Activated B cell treated with CpG ODN at 0.5 μM for 24 hours (primary cell): ENCODE measurements at places on chromosomes 12 and 14. TPM values are rescaled to one million over a fixed set of nuclear protein-coding genes. Genes with fewer than 3 reads are reported as not detected.
A peak's percentile ranks its signal among the peaks of the same experiment; 100 is the strongest.

GRCh38 chr14:38950676-38951075 lies 152.4 kb downstream of the SEC23A start:
- no peaks in the 10 kb centered on the region for H3K36me3 ChIP-seq
- no peak overlapping the region for H3K4me3 ChIP-seq
- H3K27me3 ChIP-seq = no peaks in the 10 kb centered on the region

ZDHHC22 gene
- total RNA-seq = not detected in 2 replicates

C12orf50 gene
- total RNA-seq = 0.07 and 0.12 TPM in 2 replicates

GRCh38 chr14:34642595-34642994 lies 12.6 kb upstream of the SNX6 start:
- H3K4me1 ChIP-seq = no peaks in the 10 kb centered on the region
- no peak for DNase-seq
- H3K27me3 ChIP-seq = no peaks in the 10 kb centered on the region
- H3K36me3 ChIP-seq = no peaks in the 10 kb centered on the region
- H3K4me3 ChIP-seq = no peak overlapping the region

SRRM4 gene
- not detected in 2 replicates for total RNA-seq

- H3K27me3 ChIP-seq = no peaks in the 10 kb centered on the region
- no peaks in the 10 kb centered on the region for H3K4me1 ChIP-seq
- no peak for DNase-seq
- no peaks in the 10 kb centered on the region for H3K36me3 ChIP-seq
- no peak overlapping the region for H3K27ac ChIP-seq
Observed at GRCh38 chr14:82447586-82447985, 913.9 kb upstream of the SEL1L start.

DNA sequence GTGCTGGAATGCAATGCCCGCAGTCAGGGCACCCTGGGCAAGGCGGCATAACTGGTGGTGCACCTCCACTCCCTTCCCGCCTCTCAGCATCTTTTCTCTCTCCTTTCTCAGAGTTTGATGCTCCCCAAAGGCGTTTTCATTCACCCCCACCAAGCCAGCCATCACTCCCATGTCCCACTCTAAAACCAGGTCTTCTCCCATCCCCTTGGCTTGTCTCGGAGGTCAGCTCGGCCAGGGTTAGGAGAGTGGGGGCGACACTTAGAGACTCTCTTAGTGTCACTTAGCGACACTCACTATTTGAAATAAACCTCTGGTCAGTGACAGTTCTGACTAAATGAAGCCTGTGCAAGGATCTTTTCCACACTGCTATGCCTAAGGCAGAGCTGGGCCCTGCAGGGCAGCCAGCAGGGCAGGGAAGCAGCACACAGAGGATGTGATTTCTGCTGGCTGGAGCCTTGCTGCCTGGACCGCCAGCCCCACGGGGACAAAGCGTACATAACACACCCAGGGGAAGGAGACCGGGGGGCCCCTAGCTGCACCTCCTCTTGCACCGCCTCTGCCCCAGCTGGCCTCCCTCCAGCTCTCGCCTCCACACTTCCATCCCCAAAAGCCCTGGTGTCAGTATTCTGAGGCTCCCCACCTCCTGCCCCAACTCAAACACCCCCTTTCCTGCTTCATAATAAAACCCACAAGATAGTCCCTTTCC lies 64.5 kb downstream of the VWF start:
- no peak overlapping the region for H3K4me3 ChIP-seq
- no peaks in the 10 kb centered on the region for H3K4me1 ChIP-seq
- H3K36me3 ChIP-seq = no peaks in the 10 kb centered on the region

- peaks cover 45% of the 10 kb centered on the region for H3K36me3 ChIP-seq
- H3K4me1 ChIP-seq = peaks cover 21% of the 10 kb centered on the region
- peak overlapping the region; percentile 18 for H3K27ac ChIP-seq
- DNase-seq = no peak
- no peak overlapping the region for H3K4me3 ChIP-seq
- no peaks in the 10 kb centered on the region for H3K27me3 ChIP-seq
Observed at GRCh38 chr12:110530511-110530910, 28.4 kb downstream of the RAD9B start.

ABCD2 gene
- 1.4 and 1.8 TPM in 2 replicates for total RNA-seq

DNA sequence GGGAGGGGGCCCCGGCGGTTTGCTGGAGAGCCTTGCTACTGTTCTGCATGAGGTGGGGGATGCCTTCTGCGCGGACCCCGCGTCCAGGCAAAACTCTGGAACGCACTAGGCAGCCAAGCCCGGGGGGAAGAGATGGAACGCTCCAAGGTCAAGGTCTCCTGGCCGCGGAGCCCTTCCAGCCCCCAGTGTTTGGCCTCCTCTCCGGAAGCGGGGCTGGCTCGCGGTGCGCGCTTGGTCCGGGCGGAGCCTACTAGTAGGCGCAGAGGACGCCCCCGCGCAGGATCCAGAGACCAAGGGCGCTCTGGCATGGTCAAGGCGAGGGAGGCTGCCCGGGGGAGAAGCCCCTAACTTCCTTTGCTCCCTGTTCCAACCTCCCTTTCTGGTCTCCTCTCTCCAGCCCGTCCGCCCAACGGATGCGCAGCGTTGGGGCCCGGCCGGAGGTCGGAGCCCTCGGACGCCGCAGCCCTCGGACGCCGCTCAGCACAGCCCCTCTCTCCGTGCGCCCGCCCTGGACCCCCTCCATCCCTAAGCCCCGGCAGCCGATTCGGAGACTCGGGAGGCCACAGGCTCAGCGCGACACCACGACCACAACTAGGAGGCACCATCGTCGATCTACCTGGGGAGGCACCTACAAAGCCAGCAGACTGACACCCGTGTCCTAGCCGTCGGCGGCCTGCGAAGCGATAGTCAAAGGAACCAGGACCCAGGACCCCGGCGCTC lies 669 bp upstream of the KCNK13 start:
- peak overlapping the region; percentile 66 for H3K4me3 ChIP-seq
- H3K27me3 ChIP-seq = peaks cover 57% of the 10 kb centered on the region
- H3K36me3 ChIP-seq = no peaks in the 10 kb centered on the region
- DNase-seq = no peak
- peaks cover 36% of the 10 kb centered on the region for H3K4me1 ChIP-seq
- no peak overlapping the region for H3K27ac ChIP-seq

DNA sequence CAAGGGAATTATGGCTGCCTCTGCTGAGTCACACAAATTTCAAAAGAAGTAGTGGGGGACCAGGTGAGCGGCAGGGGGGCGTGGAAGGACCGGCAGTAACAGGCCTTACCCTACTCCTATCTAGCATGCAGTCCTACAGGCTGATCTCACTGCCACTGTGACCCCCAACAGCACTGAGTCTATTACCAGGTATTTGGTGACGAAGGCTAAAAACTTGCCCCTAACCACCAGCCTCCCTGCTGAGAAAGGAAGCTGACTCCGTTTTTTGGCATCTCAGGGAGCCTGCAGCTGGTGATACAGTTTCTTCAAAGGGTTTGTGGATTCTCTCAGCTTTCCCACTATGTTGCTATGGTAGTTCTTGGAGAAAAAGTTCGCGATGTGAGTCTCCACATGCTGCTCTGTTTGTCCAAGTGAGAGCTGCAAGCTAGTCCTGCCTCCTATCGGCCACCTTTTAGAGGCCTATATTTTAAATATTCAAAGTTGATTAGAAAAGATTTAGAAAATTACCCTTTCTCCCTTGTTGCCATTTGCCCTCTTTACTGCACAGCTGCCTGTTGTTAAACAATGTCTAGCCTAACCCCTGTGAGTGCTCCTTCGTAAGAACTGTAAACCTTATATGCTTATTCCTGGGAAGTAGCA lies 57.1 kb upstream of the SLCO1B1 start:
- H3K27ac ChIP-seq = no peak overlapping the region
- no peaks in the 10 kb centered on the region for H3K36me3 ChIP-seq
- no peaks in the 10 kb centered on the region for H3K4me1 ChIP-seq
- DNase-seq = no peak

DNA sequence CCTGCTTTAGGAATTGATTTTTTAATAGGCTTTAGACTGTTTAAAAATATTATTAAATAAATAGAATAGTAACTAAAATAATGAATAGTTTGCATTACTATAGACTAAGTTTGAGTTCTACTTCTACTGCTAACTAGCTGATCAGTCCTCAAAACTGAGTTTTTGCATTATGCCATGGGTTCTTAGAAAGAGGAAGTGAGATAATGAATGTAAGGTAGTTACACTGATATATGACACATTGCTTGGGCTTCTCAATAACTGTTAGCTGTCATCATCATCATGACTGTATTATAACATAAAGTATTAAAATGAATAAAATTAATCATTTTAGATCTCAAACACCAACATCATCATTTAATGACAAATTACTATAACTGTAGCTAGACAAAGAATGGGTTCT lies 949.7 kb downstream of the TRHDE start:
- no peaks in the 10 kb centered on the region for H3K4me1 ChIP-seq
- no peaks in the 10 kb centered on the region for H3K27me3 ChIP-seq
- DNase-seq = no peak
- H3K4me3 ChIP-seq = no peak overlapping the region

DNA sequence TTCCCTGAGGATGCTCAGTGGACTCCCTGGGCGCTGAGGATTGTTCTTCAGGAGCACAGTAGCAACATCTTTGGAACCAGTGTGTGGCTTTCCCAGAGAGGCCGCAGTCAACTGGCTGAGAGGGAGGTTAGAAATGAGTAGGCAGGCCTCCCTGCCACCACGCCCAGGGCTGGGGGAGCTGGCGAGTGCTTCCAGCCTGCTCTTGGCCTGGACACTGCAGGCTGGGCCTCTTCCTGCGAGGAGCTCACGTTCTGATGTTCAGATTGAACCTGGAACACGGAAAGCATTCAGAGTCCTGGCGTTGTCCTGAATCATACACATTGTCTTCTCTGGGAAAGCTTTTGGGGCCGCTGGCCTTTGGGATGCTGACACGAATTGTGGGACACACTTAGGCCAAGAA lies 15.6 kb downstream of the TSPAN9 start:
- no peaks in the 10 kb centered on the region for H3K36me3 ChIP-seq
- H3K4me1 ChIP-seq = peaks cover 7% of the 10 kb centered on the region
- peaks cover 2% of the 10 kb centered on the region for H3K27me3 ChIP-seq
- DNase-seq = no peak
- no peak overlapping the region for H3K4me3 ChIP-seq
- no peak overlapping the region for H3K27ac ChIP-seq

ZFHX2 gene
- total RNA-seq = 2.2 and 2.6 TPM in 2 replicates

- H3K4me3 ChIP-seq = no peak overlapping the region
- no peaks in the 10 kb centered on the region for H3K36me3 ChIP-seq
- H3K27ac ChIP-seq = no peak overlapping the region
- H3K27me3 ChIP-seq = no peaks in the 10 kb centered on the region
- no peak for DNase-seq
Observed at GRCh38 chr14:31930493-31931240, 146.4 kb upstream of the ARHGAP5 start.

DNA sequence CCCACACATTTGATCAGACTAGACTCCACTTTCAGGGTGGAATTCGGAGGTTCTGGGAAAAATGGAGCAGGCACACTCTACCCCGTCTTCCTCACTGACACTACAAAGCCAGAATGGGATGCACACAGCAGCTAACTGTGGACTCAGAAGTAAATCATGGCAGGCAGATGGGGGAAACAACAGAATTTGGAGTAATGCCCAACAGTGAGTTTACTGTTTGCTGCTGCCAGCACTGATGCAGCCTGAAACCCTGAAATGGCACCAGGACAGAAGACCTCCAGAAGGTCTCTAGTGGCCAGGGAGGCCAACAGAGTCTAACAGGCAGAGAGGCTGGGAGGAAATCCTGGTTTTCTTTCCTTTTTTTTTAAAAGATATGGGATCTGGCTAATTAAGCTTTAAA lies 24.6 kb downstream of the KCTD10 start:
- H3K27me3 ChIP-seq = no peaks in the 10 kb centered on the region
- peaks cover 82% of the 10 kb centered on the region for H3K36me3 ChIP-seq
- H3K4me1 ChIP-seq = no peaks in the 10 kb centered on the region
- no peak overlapping the region for H3K27ac ChIP-seq

GRCh38 chr14:55837467-55837866 lies 257.5 kb downstream of the KTN1 start:
- H3K4me3 ChIP-seq = no peak overlapping the region
- H3K36me3 ChIP-seq = no peaks in the 10 kb centered on the region
- peaks cover 3% of the 10 kb centered on the region for H3K27me3 ChIP-seq
- H3K4me1 ChIP-seq = no peaks in the 10 kb centered on the region
- no peak overlapping the region for H3K27ac ChIP-seq

- H3K27ac ChIP-seq = no peak overlapping the region
- H3K36me3 ChIP-seq = no peaks in the 10 kb centered on the region
- H3K4me1 ChIP-seq = peaks cover 5% of the 10 kb centered on the region
- DNase-seq = no peak
Observed at GRCh38 chr12:65965358-65965757, 141.1 kb downstream of the HMGA2 start.

- DNase-seq = no peak
- peak overlapping the region; percentile 69 for H3K4me3 ChIP-seq
- peaks cover 61% of the 10 kb centered on the region for H3K4me1 ChIP-seq
- peaks cover 47% of the 10 kb centered on the region for H3K36me3 ChIP-seq
Observed at GRCh38 chr12:94239332-94239993, 91.1 kb downstream of the PLXNC1 start.

DNA sequence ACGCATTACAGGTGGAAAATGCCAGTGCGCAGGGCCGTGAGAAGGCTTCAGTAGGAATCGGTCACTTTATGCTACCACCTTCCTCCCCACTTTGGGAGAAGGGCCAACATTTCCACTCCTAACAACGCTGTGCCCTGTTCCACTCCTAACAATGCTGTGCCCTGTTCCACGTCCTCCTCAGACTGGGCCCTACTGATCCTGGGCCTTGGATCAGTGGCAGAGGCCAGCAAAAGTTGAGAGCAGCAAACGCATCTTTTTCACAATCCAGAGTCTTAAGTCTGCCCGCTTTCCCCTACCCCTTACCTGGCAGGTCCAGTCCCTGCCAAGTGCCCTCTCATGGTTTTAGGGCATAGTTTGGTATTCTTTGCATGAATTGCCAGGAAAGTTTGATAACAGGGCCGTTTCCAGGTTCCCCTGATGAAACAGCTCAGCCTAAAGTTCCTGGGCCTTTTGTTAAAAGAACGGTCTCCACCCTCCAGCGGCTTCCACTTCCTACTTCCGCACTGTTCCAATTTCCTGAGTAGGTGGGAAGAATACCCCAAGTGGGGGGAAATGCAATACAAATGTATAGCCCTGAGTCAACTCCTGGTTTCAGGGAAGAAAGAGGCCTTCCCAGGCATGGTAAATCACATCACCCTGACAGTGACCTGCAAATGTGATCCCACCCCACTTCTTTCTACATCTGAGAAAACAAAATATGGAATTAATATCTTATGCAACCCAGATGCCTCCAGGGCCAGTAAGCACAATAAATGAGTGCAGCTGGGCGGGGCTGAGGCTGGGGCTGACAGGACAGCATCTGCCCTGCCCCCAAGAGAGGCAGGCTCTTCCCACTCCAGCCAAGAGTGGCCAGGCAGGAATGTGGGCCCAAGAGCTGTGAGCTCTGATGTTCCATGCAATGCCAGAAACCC lies 15.0 kb downstream of the KCTD10 start:
- H3K36me3 ChIP-seq = peaks cover 71% of the 10 kb centered on the region
- H3K27me3 ChIP-seq = no peaks in the 10 kb centered on the region
- no peak for DNase-seq
- H3K4me3 ChIP-seq = no peak overlapping the region

SYNDIG1L gene
- total RNA-seq = not detected in 2 replicates

TOMM20L gene
- 0.37 TPM in 1 of 2 replicates, not detected in the other for total RNA-seq

MUCL1 gene
- not detected in 2 replicates for total RNA-seq
